ENCODE measurements at places on chromosomes 3 and 15. TPM values are rescaled to one million over a fixed set of nuclear protein-coding genes. Genes with fewer than 3 reads are reported as not detected.

IREB2 gene
- 33.2 TPM for total RNA-seq

TMEM207 gene
- not detected for total RNA-seq

- no peak overlapping the region for H3K4me3 ChIP-seq
- no peak for DNase-seq
- H3K36me3 ChIP-seq: no peaks in the 10 kb centered on the region
These were observed 81.5 kb downstream of the DIPK2A start for GRCh38 chr3:144053121-144053520.

DNA sequence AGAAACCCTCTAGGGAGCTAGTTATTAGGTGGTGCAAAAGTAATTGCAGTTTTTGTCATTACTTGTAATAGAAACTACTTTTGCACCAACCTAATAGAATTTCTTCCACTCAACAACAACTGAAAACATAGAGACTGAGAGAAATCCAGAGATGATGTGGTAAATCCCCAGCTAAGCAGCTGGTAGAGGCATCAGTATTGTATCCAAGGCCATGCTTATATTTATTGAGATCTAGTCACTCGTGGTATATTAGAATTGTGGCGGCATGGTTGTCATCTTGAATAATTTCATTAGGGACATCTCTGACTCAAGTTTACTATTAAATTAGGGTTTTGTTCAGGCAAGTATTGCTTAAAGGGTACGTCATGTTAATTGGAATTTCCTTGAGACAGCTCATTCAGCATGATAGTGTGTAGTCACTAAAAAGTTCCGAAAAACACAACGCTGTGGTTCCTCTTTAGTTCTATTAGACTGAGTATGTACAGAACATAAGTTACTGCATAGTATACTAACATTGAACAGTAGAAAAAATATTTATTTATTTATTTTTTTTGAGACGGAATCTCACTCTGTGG lies 35.3 kb downstream of the PAK2 start:
- DNase-seq: no peak
- H3K27ac ChIP-seq: no peak overlapping the region
- no peaks in the 10 kb centered on the region for H3K27me3 ChIP-seq
- H3K36me3 ChIP-seq: peaks cover 2% of the 10 kb centered on the region
- H3K4me3 ChIP-seq: no peak overlapping the region
- H3K4me1 ChIP-seq: no peaks in the 10 kb centered on the region

DNA sequence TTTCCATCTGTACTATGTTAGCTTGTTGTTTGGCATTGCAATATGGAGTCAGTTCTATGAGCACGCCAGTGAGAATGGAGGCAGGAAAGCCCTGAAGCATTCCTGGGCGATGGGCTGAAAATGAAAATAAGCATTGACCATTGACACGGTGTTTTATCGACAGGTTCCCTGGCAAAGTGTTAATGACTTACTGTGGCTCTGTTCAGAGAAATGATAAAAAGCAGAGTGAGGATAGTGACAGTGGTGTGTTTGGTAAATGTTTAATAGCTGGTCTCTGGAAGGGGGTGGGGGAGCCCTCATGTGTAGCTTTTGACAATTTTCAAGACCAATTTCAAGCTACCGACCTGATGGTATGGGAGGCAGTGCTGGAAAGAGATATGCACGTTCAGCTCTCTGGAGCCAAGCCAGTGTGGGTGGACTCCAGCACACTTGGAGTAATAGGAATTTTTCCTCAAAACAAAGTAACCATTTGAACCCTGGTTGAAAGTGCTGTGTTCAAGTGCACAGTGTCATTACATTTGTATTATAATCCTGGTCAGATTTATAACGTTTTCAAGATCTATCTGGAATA lies 341.7 kb upstream of the ROBO2 start:
- no peak overlapping the region for H3K4me3 ChIP-seq
- H3K36me3 ChIP-seq: no peaks in the 10 kb centered on the region
- no peak for DNase-seq
- no peaks in the 10 kb centered on the region for H3K27me3 ChIP-seq

All from muscle of leg (tissue), 16 donors.